ENCODE measurements at places on chromosomes 4 and X.

DNA sequence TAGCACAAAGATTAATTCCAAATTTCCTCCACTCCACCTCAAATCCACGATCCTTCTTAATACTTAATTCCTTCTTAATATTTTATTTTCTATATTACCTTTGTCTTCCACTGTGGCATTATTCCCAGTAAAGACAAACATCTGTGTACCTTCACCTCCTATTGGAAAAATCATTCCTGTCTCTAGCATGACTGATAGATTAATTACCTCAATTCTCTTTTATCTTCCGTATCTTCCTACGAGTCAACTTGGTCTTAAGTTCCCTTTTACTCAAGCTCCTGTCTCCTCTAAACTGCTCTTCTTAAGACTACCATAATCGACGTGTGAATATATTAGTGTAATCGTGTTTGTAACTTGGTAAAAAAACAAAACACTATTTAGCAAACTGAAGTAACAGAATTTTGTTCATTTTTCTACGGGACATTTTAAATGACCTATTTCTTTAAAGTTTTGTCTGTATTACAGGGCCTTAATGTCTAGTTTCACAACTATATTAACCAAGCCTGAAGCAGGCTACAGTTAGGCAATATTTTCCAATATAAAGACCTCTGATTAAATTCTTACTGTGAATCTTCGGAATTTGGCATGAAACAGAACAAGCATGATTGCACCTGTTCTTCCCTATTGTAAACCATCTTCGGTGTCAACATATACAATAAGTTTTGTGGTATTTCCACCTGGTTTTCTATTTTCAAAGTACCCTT is 1.1 kb upstream of the USP38 start:
- no peak for DNase-seq

GRCh38 chrX:8232406-8232805 is 61.3 kb upstream of the VCX2 start:
- no peak for DNase-seq

- DNase-seq: peak; percentile 5
These were observed 225.2 kb upstream of the SLIT2 start for GRCh38 chr4:20026456-20026855.

- DNase-seq: no peak
These were observed 23.9 kb upstream of the APLN start for GRCh38 chrX:129678614-129679195.

- DNase-seq: no peak
These were observed 28.5 kb upstream of the LIMCH1 start for GRCh38 chr4:41509451-41509866.

DNA sequence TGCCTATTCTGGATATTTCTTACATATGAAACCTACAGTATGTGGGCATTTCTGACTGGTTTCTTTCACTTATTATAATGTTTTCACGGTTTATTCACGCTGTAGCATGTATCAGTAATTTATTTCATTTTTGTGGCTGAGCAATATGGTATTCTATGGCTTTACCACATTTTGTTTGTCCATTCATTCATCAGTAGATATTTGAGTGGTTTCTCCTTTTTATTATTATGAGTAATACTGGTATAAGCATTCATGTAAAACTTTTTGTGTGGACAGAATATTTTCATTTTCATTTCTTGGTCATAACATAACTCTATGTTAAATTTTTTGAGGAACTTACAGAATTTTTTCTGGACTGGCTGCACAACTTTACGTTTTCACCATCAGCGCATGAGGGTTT is 122.7 kb upstream of the PABPC5 start:
- DNase-seq: no peak

DNA sequence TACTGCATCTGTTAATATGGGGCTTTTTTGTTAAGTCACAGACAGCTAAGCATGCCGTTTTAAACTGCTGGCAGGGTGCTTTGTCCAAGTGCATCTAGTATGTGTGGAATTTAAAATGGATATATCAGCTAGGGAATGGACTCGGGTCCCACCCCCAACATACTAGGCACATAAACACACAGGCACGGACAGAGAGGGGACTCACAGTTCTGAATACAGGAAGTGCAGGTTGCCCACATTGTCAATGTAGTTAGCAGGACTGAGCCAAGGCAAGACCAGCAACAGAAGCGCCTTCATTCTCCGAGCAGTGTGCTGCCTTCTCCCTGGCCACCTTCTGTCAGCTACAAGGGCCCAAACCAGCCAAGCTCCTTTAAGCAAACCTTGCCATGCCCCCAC is 33.6 kb downstream of the LNX1 start:
- peak; percentile 52 for DNase-seq

DNA sequence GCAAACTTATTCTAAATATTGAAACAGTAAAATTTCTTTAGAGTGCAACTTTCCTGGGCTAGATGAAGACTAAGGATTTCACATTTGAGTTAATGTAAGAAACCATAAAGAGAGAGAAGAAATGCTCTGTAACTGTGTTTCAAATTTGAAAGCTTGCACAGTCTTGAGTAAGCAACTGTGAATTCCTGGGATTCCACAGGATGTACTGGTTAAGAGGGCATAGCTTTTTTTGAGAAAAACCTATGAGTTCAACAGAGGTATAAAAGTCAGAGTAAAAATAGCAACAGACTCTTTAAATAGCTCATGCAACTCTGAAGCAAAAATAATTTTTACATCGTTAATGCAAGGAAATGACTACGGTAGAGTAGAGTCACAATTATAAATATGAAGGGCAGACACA is 25.5 kb downstream of the ZNF330 start:
- no peak for DNase-seq

DNA sequence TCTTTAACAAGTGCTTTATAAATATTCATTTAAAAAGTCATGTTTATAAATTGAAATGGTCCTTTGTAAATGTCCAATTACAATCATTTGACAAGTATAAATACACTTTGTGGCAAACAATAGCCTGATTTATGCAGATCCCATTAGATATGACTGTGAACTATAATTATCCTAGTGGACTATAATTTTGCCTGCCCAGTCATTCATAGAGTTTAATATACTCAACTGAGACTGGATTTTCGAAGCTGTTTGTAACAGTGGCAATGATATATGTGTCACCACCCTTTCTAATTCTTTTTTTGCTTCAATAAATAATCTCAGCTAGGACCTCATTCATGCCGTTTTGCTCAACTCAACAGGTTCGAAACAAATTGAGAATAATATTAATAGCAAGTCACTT is 732.0 kb downstream of the PCDH18 start:
- peak; percentile 60 for DNase-seq

GRCh38 chrX:34559325-34559724 is 97.8 kb downstream of the TMEM47 start:
- DNase-seq: peak; percentile 28

GRCh38 chrX:13487731-13488505 is 81.5 kb upstream of the EGFL6 start:
- peak; percentile 17 for DNase-seq

DNA sequence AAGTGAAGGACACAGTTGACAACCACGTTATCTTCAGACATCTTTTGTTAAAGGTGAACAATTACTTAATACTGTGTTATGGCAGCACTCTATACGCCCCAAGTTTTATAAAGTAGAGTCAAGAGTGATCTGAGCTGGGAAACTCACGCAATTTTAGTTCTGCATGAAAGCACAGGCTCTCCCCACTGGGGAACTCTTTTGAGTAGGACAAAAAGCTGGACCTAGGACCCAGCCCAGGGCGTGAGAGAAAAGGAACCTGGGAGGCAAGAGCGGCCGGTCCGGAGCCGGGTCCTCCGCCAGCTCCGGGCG is 152.6 kb upstream of the SLC4A4 start:
- DNase-seq: no peak

GRCh38 chr4:147811878-147812277 is 80.0 kb downstream of the ARHGAP10 start:
- no peak for DNase-seq

DNA sequence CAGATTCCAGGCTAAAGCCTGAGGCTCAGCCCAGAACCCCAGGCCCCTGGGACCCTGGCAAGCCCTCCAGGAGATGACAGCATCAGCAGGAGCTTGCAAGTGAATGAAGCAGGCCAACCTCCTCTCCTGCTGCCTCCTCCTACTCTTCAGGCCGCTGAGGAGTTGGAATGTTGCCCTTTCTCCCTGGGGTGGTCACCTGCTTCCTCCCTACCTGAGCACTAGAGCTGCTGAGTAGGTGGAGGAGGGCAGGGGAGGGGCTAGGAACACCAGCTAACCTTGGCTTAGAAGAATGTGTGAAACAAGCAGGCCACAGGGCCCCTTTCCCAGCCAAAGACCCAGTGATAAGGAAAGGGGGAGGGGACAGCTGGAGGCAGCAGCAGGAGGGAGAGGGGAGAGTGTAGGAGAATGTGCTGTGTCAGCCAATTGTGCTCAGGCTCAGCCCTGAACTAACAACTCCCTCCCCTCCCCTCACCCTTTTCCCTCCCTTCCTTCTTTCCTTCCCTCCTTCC is 58.0 kb downstream of the PJA1 start:
- DNase-seq: no peak

- no peak for DNase-seq
These were observed 91.8 kb downstream of the REPS2 start for GRCh38 chrX:17038277-17038676.
